ENCODE measurements at places on chromosomes 5 and 9.

- DNase-seq = no peak
Observed at GRCh38 chr9:12232836-12233235, 460.3 kb upstream of the TYRP1 start.

GRCh38 chr9:92171281-92171680, 56.1 kb upstream of the SPTLC1 start:
- no peak for DNase-seq

DNA sequence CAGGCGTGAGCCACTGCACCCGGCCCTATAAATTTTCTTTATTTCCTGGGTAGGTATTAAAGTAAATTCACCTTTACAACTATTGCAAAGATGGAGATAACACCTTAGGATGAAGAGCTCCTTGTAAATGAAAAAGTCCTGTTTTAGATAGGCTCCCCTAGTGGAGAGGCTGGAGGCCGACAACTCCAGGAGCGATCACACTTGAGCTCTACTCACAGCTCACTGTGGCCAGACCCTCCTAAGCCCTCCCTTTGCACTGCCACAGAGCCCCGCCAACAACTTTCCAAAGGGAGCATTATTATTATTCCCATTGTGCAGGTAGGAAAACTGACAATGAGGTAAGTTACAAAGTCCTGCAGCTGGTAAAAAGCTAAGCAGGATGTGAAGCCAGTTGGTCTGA, 139.1 kb upstream of the ERCC6L2 start:
- DNase-seq = no peak

DNA sequence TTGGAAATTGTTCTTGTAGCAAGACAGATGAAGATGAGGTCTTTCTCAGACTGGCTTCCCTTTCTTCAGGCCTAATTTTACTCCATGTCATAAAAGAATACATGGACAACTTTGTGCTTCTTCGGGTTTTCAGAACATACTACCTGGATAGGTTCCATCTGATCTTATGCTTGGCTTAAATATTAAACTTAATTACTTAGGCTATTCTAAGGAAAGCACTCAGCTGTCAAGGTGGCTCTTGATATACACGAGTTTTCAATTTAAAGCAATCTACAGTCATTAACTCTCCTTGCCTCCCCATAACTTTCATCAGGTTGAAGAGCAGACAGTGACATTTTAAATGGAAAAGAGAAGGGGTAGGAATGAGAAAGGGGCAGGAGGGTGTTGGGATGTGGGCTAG, 9.5 kb upstream of the PPP3R2 start:
- DNase-seq = no peak

DNA sequence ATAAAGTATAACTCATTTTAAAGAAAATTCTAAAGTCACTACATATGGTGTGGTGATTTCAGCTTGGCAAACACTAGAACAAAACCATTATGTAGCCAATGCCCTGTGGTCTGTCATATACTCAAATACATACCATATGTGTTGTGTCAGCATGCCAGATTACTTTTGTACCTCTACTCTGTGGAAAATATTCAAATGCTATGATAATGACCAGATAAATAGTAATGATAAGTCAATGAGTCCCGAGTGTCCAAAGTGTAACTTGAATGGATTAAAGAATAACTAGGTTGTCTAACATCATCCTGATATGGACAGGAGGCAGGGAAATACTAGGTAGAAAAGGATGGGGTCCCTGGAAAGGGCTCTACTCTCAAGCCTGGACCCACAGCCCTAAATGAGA, 58.0 kb upstream of the IL6ST start:
- no peak for DNase-seq

- no peak for DNase-seq
Observed at GRCh38 chr5:39730006-39730405, 305.2 kb upstream of the DAB2 start.

- DNase-seq = no peak
Observed at GRCh38 chr9:38620483-38621433, at the start of gene ANKRD18A. TSS of gene ANKRD18A (minus strand) at chr9:38620596. CDS start at chr9:38620285, 311 bp downstream.

- DNase-seq = no peak
Observed at GRCh38 chr9:99870126-99870525, 36.3 kb upstream of the STX17 start.

- no peak for DNase-seq
Observed at GRCh38 chr9:93091453-93092081, 4.5 kb upstream of the CARD19 start.

DNA sequence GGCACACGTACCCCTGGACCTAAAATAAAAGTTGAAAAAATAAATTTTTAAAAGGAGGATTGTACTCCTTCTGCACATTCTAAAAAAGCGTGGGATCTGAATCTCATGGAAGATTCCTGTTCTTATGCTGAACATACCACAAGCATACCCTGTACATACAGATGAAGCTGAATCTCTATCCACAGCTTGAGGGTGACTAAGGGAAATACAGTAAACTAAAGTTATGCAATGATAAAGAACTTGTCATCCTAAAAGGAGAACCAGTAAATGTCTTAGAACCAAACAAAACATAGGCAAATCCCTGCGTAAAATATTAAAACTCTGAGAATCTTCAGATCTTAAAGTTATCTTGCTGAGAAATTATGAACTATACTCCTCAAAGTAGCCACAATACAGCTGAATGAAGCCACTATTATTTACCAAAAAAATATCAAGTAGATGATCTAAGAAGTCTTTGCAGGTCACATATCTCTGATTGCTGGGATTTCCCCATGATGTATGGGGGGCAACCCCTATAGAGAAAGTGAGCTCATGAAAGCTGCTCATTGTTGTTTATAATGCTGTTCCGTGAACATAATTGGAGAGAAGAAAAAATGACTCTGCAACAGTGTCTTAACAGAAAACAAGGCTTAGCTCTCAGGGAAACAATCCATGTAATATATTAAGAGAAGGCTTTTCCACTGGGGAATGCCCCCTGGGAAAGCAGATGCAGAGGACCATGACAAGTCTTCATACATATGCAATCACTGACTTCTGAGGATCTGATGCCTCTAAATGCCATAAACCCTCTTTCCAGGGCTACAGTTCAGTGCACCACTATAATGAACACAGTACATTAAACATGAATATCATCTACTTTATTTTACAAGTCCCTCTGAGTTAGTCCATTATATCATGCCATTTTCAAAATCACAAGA, 210.1 kb downstream of the EPB41L4A start:
- DNase-seq = peak; percentile 21

GRCh38 chr5:149664083-149664482, 66.0 kb upstream of the PPARGC1B start:
- DNase-seq = no peak

DNA sequence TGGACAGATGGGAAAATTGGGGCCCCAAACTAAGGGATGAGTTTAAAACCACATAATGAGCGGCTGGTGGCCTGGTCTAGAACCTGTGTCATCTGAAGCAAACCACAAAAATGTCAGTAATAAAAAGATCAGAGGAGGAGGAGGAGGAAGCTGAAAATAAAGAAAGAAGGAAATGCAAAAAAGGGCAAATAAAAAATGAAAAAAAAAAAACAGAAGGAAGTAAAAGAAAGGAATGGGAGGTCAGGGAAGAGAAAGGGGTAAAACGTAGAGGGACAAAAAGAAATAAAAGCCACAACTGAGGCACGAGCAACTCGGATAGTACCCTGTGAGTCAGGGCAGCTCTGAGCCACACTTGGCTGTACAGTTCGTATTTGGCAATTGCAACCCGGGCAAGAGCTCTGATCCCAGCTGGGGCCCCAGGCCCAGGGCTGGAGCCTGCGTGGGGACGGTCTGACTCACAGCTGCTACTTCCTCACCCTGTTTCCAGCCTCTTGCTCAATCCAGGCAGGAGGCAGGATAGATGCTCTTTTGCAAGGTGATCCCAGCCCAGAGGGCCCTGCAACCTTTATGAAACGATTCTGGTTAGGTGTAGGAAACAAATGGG, 137.9 kb upstream of the TRIM32 start:
- no peak for DNase-seq

- DNase-seq = no peak
Observed at GRCh38 chr5:15938961-15939360, 240.6 kb downstream of the MARCHF11 start.

GRCh38 chr9:34254141-34254913, 74.7 kb downstream of the KIF24 start:
- DNase-seq = no peak

GRCh38 chr9:69174616-69175463, 763 bp downstream of the TJP2 start:
- no peak for DNase-seq

GRCh38 chr5:180862645-180863044, 1.6 kb upstream of the ZFP62 start:
- DNase-seq = no peak

All from AML-193 (cell line).